Adipose tissue (tissue), 3 donors: ENCODE measurements at places on chromosomes 16 and 17. TPM values are rescaled to one million over a fixed set of nuclear protein-coding genes. Genes with fewer than 3 reads are reported as not detected.

KRT25 gene
- not detected for polyA plus RNA-seq

CBFB gene
- polyA plus RNA-seq: 9.1 TPM

CYTH1 gene
- 42.1 TPM for polyA plus RNA-seq

MINK1 gene
- 52.9 TPM for polyA plus RNA-seq

CFAP97D1 gene
- not detected for polyA plus RNA-seq

PIK3R6 gene
- polyA plus RNA-seq: 0.54 TPM

OTOP2 gene
- polyA plus RNA-seq: 0.06 TPM

MTSS2 gene
- polyA plus RNA-seq: 9.4 TPM

KRTAP17-1 gene
- not detected for polyA plus RNA-seq

PAM16 gene
- polyA plus RNA-seq: 64.8 TPM

RAMP2 gene
- polyA plus RNA-seq: 12.9 TPM

CSH2 gene
- not detected for polyA plus RNA-seq

CLEC3A gene
- not detected for polyA plus RNA-seq

CPHXL2 gene
- polyA plus RNA-seq: 0.56 TPM

C1QL1 gene
- 1.9 TPM for polyA plus RNA-seq

TLCD2 gene
- polyA plus RNA-seq: 15.0 TPM

SPEM1 gene
- polyA plus RNA-seq: not detected

NLRC5 gene
- 7.3 TPM for polyA plus RNA-seq

TNFRSF13B gene
- polyA plus RNA-seq: not detected
